Epithelial cell of proximal tubule (primary cell): ENCODE measurements at places on chromosomes 12 and 14. TPM values are rescaled to one million over a fixed set of nuclear protein-coding genes. Genes with fewer than 3 reads are reported as not detected.

NEUROD4 gene
- not detected in 2 replicates for total RNA-seq

GRCh38 chr14:30129807-30130206 lies 202.2 kb upstream of the PRKD1 start:
- no peak for DNase-seq

DNA sequence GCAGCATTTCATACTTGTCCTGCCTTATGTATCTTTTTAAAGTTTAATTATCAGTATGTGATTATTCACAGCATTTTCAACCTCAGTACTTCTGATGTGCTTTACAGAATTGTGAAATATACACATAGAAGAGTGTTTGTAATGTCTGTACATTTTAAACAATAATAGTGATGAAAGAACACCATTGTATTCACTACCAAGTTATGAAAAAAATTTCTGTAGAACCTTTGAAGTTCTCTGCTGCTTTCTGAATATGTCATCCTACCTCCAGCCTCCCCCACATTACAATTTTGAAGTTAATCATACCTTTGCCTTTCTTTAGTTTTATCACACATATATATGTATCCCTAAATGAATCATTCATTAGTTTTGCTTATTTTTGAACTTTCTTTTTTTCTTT lies 24.8 kb downstream of the FRMD6 start:
- DNase-seq, result no peak

- DNase-seq, result no peak
Measured at GRCh38 chr12:64883264-64884163, 59.1 kb downstream of the TBC1D30 start.

DNA sequence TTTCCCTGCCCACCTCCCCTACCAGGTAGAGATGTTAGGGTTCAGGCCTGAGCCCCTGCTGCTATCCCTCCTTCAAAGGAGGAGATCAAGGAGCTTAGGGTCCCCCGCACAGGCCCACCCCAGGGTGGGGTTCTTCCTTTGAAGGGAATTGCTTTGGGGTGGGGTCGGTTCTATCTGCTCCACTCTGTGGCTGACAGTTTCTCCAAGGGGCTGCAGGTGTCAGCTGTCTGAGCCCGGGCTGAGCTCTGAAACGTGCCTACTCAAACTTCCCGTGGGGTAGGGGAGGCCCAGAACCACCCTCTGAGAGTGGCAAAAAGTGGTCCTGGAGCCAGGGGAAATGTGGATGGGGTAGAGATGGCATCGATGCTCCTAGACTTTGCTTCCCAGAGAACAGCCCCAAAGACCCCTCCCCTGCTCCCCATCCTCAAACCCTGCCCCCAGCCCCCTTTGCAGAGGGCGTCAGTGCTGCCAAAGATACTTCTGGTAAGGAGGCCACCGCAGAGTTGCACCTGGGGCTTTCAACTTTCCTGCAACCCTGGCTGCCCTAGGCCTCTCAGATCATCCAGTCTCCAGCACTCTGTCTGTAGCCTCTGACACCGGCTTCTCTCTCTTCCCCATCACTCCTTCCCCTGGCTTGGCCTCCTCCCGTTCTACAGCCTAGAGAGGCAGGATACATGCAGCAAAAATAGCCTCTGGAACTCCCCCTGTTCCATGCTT lies 6.3 kb upstream of the CD4 start:
- DNase-seq, result no peak

- DNase-seq, result no peak
Measured at GRCh38 chr12:82694970-82695369, 8.3 kb downstream of the TMTC2 start.
